ENCODE measurements at places on chromosomes 16 and 17. TPM values are rescaled to one million over a fixed set of nuclear protein-coding genes. Genes with fewer than 3 reads are reported as not detected.

Gene CBX8
- total RNA-seq, result 9.4 TPM

DNA sequence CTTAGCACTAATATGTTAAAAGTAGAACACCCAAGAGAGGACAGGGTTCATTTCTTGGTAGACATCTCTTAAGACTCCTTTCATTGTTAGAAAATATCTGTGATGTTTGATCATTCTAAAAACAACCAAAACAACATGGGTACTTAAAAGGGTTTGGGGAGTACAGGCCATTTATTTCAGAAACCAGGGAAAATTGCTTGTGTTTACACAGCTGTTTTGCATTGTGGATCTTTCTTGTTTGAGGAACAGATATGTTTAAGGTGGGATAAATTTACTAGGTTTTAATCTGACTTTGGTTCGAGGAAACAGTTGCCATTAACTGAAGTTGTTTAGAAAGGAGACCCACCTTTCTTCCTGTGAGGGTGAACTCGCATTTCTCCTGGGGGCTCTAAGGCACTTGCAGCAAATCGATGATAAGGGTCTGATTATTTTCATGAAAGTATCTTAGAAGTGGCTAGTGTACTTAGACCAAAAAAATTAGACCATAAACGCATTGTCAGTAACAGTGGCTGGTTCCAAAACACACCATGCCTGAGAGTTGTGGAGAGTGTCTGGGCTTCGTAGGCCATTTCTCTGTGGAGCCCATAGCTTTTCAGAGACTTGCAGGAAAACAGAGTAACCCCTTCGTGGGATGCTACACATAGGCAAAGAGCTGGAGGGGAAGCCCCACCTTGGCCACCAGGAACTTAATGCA, 17.6 kb downstream of the CLUAP1 start:
- no peak for DNase-seq

DNA sequence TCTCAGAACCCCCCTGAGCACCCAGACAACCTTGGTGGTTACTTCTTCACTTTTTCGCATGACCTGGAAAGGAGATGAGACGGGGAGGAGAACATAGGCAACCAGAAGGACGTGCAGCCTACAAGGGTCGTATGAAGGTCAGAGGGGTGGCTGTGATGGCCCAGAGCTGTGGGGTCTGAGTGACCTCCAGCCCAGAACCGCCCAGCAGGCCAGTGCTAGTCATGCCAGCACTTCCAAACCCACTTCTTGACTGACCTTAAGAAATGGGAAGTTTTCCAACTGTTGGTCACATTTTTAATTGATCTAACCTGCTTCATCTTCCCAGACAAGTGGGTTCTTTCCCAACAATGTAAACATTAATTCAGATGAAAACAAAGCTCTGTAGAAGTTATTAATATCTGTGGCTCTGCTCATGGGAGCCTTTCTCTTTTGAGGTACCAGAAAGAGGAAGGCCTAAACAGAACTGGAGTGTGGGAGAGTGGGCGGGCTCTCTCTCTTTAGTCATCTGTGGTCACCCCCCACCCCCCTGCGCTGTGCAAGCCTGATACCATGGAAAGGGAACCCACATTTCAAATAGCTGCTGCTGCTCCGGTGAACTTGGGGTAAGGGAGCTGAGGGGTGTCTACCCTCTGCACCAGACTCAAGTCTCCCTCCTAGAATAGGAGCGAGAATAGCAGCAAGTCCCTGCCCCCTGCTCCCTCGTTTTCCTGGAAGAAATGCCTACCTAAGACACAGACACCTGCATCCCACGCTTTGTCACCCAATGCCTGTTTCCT, 101.6 kb downstream of the RAB11FIP4 start:
- peak; percentile 80 for DNase-seq

- DNase-seq, result no peak
These were observed 28.2 kb downstream of the CRAMP1 start for GRCh38 chr16:1640261-1640941.

Gene KCNJ12
- not detected for total RNA-seq

Gene CCDC154
- total RNA-seq, result 1.3 TPM

GRCh38 chr17:81502471-81503017, 10.1 kb downstream of the ACTG1 start:
- no peak for DNase-seq

GRCh38 chr16:10885246-10885645, 8.2 kb downstream of the CIITA start:
- DNase-seq, result no peak

- peak; percentile 79 for DNase-seq
These were observed 84.8 kb downstream of the CDYL2 start for GRCh38 chr16:80719573-80719972.

- no peak for DNase-seq
These were observed 848 bp upstream of the KRT19 start for GRCh38 chr17:41528959-41529353.

Gene TERB1
- total RNA-seq, result 0.37 TPM

Gene SLC4A1
- total RNA-seq, result not detected

- DNase-seq, result no peak
These were observed 4.5 kb downstream of the SLC26A11 start for GRCh38 chr17:80224683-80225082.

- DNase-seq, result no peak
These were observed 155.6 kb downstream of the STX8 start for GRCh38 chr17:9419932-9420453.

DNA sequence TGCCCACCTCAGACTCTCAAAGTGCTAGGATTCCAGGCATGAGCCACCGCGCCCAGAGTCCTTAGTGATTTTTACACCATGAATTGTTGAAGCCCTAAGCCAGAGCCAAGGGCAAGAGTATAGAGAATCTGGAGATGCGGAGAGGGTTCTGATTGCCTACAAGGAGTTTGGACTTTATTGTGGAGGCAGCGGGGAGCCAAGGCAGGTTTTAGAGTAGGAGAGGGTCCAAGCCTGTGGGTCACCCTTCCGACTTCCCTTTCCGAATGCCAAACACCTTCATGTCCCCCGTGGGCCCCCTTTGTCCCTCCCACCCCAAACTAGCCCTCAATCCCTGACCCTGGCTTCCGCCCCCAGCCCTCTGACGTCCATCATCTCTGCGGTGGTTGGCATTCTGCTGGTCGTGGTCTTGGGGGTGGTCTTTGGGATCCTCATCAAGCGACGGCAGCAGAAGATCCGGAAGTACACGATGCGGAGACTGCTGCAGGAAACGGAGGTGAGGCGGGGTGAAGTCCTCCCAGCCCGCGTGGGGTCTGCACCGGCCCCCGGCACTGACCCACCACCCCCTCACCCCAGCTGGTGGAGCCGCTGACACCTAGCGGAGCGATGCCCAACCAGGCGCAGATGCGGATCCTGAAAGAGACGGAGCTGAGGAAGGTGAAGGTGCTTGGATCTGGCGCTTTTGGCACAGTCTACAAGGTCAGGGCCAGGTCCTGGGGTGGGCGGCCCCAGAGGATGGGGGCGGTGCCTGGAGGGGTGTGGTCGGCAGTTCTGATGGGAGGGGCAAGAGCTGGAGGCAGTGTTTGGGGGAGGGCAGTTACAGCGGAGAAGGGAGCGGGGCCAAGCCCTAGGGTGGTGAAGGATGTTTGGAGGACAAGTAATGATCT, 7.1 kb downstream of the MIEN1 start:
- DNase-seq, result peak; percentile 69

Gene NLRC3
- total RNA-seq, result 19.1 TPM

DNA sequence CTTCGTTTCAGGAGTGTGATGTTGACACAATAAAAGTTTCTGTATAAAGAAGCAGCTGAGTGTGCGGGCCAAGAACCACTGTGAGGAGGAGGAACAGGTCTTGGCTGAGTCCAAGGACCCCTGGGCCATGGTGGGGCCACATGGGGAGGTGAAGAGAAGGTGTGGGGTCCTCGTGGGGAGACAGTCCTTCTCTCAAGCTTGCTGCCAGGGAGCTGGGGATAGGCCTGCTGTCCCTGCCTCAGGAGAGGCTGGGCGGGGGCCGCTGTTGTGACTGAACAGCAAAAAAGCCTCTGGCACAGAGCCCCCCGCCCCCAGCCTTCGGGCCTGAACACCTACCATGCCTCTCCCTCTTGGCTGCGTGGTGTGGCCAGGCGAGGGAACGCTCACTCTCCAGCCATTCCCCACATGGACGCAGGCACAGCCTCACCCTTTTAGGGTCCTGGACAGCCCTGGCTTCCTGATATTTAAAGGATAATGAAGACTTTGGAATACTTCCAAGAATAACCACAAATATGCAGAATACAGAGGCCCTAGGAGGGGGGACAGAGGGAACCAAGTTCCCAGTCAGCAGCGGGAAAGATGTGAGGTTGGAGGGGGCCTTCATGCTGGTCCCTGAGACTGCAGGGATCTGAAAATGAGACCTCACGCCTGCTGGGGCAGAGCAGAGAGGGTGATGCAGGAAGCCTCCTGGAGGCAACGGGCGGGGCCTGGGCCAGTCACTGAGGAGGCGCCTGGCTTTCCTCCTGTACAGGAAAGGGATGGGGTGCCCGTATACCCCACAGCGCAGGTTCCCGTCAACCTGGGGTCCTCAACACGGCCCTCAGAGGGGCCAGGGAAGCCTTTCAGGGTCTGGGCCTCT, 100.0 kb upstream of the CREBBP start:
- no peak for DNase-seq

DNA sequence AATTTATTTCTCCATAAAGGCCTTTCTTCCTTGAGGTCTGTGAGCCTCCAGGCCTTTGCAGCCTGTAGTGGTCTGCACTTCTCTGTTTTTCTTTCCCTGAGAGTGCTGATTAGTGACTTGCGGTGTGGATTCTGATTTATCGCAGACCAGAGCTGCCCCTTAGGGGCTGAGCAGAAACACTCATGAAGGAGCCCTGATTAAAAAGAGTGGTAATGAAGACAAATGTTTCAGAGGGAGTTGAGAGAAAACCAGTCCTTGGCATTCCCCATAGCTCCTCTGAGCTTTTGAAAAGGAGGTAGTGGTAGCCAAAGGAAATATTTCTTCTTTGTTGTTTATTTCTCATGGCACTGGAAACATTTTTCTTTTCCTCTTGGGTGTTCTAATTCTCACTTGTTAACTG, 268.1 kb upstream of the TBX2 start:
- peak; percentile 30 for DNase-seq

DNA sequence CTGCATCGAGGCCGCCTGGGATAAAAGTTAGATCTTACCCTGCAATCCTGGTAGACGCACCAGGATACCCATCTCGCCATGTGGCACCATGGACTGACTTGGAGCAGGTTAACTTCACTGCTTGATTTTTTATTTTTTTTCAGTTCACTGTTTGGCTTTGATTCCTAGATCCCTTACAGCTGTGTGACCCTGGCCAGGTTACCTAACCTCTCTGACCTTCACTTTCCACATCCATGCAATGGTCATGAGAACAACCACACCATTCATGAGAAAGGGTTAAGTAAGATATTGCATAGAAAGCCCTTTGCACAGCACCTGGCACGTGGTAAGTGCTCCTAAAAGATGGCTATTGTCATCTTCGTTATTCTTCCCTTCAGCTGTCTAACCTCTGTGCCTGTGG, 230.5 kb downstream of the SOX9 start:
- DNase-seq, result no peak

Gene TMC7
- total RNA-seq, result not detected

DNA sequence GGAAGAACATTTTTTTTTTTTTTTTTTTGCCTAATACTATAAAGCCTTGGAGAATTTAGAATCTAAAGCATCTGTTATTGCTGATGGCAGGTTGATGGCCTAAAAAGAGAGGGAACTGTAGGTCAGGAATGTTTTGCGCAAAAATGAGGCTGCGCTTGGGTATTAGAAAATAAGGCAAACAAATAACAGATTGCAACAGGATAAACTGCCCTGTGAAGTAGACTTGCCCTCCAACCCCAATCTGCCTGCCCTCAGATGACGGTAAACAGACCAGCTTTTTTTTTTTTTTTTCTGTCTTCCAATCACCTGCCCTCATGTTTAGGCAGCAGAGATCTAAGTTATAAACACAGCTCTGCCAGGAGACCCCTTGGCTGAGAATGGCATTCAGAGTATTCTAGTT, 3.8 kb upstream of the DHX8 start:
- DNase-seq, result no peak

GRCh38 chr16:69120096-69120664, 12.2 kb downstream of the CHTF8 start:
- no peak for DNase-seq

- DNase-seq, result no peak
These were observed 28.2 kb downstream of the METRNL start for GRCh38 chr17:83107656-83108048.

Gene NPIPB12
- total RNA-seq, result 77.8 TPM

DNA sequence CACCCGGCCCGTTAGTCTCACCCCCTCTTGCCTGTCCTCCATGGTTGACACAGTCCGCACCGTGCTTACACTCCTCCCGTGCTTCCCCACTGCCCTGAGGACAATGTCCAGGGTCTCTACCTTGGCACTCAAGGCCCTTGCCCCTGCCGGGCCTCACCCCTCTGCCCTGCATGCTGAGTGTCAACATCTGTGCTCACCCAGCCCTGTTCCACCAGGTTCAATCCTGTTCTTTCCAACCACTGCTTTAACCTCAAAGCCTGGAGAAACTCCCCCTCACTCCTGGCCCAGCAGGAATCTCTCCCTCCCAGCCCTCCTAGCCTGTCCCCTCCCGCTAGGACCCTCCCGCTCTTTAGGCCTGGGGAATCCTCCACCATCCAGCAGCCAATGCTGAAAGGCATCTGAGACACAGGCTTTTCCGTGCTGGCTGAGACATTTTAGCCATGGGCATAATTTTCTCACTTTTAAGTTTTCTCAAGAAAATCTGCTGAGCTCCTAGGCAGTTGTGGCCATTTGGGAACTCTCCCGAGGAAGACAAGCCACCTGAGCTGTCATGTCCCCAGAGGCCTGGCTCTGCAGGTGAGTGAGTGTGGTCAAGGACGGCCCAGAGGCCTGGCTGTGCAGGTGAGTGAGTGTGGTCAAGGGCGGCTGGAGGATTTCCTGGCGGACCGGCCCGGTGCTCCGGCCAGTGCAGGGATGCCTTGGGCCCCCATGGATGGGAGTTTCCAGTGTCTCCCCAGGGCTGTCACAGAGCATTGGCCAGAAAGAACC, 10.8 kb upstream of the P2RX1 start:
- no peak for DNase-seq

DNA sequence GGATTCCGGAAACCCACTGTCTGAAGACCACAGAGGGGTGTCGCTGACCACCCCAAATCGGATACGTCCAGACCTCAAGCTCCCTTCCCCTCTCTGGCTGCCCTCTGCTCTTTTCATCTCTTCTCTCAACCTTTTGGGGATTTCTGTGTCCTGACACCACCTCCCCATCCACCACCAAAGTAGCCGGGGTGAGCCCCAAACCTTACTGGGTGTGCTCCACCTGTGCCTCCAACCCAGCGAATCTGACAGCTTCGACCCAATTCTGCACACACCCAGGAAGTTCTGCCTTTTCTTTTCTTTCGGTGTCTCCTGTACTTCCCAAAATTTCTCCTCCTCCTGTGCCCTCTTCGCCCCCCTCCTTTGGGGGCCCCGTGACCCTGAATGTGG, 534 bp downstream of the KCTD11 start:
- no peak for DNase-seq

DNA sequence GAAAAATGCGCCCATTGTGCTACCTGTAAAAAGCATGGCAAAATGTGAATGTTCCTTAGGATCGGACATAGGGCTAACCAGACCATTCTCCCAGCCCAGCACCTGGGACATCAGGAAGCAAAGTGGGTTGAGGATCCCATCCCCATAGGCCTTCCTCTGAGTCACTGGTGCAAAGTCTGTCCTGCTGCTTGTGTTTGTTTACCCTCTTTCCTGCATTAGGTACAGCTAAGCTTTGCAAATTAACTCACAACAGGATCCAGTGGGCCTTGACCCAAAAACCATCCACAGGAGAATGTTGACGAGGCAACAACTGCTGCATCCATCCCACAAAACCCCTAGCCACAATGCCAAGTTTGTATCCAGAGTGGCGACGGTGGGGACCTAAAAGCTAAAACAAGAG, 106.2 kb downstream of the GRIN2A start:
- DNase-seq, result no peak

GRCh38 chr17:71164561-71164960, 956.3 kb upstream of the SOX9 start:
- DNase-seq, result no peak

GRCh38 chr16:67948015-67948414, 4.1 kb upstream of the LCAT start:
- DNase-seq, result no peak
